ENCODE measurements at places on chromosomes 3 and 15.

- DNase-seq = no peak
These were observed 340.5 kb upstream of the NECTIN3 start for GRCh38 chr3:110731148-110731547.

- no peak for DNase-seq
These were observed 20.4 kb upstream of the CELF6 start for GRCh38 chr15:72340366-72340765.

GRCh38 chr15:80709542-80709941, 14.4 kb downstream of the ABHD17C start:
- no peak for DNase-seq

DNA sequence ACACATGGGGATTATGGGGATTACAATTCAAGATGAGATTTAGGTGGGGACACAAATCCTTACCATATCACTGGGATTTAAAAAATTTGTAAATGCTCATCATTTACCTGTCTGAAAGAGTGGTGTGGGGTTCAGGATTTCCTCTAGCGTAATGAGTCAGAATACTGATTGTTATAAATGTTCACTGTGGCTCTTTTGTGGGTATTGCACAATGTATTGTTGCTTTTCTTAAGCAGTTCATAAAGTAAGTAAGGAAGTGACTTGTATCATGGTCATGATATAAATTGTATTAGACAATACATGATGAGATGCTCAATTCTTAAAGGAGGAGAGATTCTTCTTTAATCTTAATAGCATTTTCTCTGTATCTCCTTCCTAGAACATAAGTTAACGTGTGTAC, 262.1 kb downstream of the CNTN4 start:
- DNase-seq = no peak

Data from stimulated activated CD8-positive, alpha-beta memory T cell treated with anti-CD3 and anti-CD28 coated beads, Interleukin-12 subunit alpha, Interleukin-12 subunit beta, amount 100 ng/mL, for 4 hours (primary cell).